ENCODE measurements at places on chromosomes 12 and 14.
A peak's percentile ranks its signal among the peaks of the same experiment; 100 is the strongest.

- DNase-seq: no peak
These were observed 17.0 kb downstream of the TMEM30B start for GRCh38 chr14:61264010-61264571.

DNA sequence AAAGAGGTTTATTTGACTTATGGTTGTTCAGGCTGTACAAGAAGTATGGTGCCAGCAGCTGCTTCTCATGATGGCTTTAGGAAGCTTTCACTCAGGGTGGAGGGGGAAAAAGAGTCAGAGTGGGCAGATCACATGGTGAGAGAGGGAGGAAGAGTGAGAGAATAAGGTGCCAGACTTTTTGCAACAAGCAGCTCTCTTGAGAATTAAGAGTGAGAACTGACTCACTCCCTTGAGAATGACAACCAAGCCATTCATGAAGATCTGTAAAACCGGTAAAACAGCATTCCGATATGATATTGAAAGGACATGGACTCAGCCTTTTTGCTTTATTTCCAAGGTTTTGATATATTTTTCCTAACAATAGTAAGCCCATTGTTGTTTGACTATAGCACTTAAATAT is 501.2 kb downstream of the GALC start:
- DNase-seq: no peak

DNA sequence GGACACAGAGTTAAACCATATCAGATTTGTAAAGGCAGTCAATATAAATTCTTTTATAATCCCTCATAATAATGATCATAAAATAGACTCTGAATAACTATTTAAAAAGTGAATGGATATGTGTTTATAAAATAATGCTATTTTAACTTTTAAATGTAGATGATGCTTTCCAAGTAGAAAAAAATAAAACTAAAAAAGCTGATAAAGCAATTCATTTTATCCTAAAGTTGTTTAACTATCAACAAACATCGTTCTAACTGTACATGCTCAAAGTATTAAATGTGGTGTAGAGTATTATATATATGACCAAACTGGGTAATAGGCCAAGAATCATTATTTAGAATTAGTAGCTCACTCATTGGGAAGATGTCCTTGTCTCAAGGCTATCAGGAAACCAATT is 248.3 kb upstream of the CLEC14A start:
- no peak for DNase-seq

DNA sequence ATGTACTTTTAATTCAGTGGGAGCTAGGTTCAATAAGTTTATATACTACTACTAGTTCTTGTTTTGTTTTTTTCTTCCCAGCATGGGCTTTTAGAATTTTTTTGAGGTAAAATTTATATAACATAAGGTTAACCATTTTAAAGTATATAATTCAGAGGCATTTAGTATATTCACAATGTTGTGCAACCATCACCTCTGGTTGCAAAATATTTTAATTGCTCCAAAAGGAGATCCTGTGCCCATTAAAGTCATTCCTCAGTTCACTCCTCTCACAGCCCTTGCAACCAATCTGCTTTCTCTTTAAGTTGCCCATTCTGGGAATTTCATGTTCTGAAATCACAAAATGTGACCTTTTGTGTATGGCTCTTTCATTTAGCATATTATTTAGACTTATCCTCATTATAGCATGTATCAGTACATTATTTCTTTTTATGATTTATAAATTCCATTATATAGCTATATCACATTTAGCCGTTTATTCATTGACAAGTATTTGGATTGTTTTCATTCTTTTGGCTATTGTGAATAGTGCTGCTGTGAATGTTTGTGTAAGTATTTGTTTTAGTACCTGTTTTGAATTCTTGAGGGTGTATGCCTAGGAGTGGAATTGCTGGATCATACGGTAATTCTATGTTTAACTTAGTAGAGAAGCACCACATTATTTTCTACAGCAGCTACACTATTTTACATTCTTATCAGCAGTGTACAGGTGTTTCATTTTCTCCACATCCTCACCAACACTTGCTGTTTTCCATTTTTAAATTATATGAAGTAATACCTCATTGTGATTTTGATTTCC is 59.1 kb downstream of the ARHGAP5 start:
- DNase-seq: peak; percentile 14

DNA sequence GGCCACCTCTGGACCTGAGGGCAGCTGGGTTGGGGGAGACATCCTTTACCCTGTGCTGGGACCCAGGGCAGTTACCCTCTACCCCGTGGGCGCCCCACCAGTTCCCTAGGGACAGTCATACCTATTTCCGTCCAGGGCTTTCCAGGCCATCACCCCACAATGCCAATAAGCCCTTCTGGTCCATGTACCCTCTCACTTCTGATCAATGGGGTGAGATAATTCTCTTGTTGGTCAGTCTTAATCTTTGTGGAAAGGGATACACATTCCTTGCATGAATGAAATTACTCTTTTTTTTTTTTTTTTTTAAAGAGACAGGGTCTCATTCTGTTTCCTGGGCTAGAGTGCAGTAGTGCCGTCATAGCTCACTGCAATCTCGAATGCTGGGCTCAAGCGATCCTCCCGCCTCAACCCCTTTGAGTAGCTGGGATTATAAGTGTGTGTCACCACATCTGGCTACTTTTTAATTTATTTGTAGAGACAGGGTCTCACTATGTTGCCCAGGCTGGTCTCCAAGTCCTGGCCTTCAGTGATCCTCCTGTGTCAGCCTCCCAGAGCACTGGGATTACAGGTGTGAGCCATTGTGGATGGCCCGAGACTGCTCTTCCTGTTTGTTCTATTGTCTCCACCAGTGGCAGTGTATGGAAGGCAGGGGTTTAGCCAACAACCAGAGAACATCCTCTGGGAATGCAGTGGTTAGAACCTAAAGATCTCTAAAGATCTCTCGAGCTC is 46.3 kb upstream of the STON2 start:
- DNase-seq: no peak

DNA sequence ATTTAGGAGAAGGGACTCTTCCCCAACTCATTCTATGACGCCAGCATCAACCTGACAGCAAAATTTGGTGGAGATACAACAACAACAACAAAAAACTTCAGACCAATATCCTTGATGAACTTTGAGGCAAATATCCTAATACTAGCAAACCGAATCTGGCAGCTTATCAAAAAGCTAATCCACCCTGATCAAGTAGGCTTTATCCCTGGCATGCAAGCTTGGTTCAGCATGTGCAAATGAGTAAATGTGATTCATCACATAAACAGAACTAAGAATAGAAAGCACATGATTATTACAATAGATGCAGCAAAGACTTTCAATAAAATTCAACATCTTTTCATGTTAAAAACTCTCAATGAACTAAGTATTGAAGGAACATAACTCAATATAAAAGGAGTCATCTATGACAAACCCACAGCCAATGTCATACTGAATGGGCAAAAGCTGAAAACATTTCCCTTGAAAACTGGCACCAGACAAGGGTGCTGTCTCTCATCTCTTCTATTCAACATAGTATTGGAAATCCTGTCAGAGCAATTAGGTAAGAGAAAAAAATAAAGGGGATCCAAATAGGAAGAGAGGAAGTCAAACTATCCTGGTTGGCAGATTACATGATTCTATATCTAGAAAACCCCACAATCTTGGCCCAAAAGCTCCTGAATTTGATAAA is 233.3 kb downstream of the CCDC59 start:
- no peak for DNase-seq

GRCh38 chr12:71135812-71136176 is 22.0 kb downstream of the TSPAN8 start:
- DNase-seq: no peak
